ENCODE measurements at places on chromosomes 6 and 20.

DNA sequence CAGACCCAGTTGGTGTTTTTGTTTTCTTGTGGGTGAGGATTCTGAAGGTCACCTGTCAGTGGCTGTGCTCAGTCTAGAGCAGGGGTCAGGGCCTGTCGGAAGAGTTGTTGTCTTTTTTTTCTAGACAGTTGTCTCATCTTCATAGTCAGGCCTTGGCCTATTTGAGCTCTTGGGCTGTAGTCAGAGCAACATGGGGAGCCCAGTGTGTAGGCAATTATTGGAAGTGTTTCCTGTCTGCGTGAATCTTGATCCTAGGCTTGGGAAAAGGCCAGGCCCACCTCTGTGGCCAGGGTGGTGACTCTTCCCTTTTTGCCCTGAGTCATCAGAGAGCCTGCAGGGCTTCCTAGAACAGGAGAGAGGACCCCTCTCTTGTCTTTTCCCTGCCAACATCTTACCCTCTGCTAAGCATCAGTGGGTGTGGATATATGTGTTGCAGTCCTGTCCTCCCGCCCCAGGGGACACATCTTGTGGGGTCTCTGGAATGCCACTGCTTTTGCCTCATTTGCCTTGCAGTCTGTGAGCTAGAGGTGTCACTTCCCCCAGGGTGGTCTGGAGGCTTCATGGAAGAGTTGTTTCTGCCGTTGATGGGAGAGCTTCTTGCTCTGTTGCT is 11.4 kb downstream of the TJAP1 start:
- DNase-seq = no peak

DNA sequence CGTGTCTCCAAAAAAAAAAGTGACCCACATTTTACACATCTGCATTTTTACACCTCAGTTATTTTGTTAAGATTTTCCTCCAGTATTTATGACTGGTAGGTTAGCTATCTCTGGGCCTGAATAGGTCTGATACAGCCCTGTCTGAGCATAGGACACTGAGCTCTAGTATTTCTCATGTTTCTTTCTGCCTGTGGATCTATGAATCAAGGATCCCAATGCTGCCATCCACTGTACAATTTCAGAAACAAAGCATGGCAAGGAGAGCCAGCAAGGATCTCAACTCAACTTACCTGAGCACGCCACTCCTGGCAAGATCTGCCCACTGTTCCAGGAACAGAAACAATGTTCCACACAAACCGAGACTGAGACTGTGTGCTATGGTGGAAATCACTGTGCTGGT is 36.4 kb upstream of the ENPP5 start:
- no peak for DNase-seq

- no peak for DNase-seq
Observed at GRCh38 chr6:99761711-99762110, 155.1 kb downstream of the PRDM13 start.

- DNase-seq = no peak
Observed at GRCh38 chr6:163487606-163488005, 73.1 kb downstream of the QKI start.

DNA sequence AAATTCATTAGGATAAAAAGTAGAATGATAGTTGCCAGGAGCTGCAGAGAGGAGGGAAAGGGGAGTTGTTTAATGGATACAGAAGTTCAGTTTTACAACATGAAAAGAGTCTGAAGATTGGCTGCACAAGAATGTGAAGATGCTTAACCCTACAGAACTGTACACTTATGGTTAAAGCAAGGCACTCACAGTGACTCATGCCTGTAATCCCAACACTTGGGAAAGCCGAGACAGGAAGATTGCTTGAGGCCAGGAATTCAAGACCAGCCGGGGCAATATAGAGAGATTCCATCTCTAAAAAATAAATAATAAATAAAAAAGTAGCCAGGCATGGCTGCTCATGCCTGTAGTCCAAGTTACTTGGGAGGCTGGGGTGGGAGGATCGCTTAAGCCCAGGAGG is 174.0 kb downstream of the TASP1 start:
- no peak for DNase-seq

- peak; percentile 30 for DNase-seq
Observed at GRCh38 chr6:134317471-134318131, at the start of gene SGK1. Gene SGK1, minus strand, starts transcription at chr6:134318112. Its CDS starts 652 bp downstream, at chr6:134317460.

DNA sequence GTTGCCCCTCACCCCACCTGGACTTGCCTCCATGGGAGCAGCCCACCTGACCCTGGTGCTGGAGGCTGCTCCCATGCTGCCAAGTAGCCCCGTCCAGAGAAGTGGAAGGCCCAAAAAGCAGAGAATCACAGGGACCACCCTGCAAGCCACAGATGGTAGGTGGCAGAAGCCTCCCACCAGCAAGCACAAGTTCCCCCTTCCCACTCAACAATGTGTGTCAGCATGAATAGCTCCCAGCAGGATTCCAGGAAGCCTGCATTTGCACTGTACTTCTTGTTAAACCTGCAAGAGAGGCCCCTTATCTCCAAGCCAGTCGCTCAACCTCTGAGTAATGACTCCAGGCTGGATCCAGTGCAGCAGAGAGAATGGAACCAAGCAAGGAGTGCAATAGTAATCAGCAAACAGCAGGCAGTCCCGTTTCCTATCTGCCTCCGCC is 180.8 kb upstream of the CST7 start:
- DNase-seq = no peak

- DNase-seq = peak; percentile 89
Observed at GRCh38 chr6:1770968-1771723, 161.4 kb downstream of the FOXC1 start.

DNA sequence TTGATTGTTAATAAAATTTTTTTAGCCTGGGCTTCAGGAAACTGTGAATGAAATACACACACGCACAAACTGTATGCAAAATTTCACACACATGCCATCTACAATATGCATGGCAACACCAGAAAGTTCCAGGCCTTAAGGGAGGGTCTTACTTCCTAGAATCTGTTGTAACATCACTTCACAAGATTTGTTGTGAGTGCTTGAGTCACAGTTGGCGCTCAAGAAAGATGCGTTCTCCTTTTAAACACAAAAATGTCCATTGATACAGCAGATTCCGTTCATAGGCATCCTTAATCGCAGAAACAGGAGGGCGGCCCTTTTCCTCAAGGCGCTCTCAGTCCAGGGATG is 485 bp upstream of the RTF2 start:
- no peak for DNase-seq

All from dermis blood vessel endothelial cell (primary cell).